AG10803 (cell line): ENCODE measurements at places on chromosomes 3 and 15.
A peak's percentile ranks its signal among the peaks of the same experiment; 100 is the strongest.

DNA sequence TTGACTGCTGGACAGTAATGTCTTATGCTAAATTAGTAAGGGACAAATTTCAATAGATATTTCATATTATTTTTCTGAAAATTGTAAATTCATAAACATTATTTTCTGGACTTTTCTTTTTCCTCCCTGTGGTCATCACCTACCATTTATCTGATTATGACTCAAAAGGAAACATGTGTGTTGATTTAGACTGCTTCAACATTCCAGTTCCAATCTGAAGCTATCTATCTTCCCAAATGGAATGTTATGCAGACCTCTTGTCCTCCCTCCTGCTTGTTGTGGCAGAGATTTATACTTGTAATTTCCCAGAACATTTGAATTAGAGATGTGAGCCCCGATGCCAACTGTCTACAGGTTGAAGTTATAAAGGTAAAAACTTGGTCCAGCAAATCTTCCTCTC lies 803.4 kb downstream of the TUSC7 start:
- peak; percentile 15 for DNase-seq

DNA sequence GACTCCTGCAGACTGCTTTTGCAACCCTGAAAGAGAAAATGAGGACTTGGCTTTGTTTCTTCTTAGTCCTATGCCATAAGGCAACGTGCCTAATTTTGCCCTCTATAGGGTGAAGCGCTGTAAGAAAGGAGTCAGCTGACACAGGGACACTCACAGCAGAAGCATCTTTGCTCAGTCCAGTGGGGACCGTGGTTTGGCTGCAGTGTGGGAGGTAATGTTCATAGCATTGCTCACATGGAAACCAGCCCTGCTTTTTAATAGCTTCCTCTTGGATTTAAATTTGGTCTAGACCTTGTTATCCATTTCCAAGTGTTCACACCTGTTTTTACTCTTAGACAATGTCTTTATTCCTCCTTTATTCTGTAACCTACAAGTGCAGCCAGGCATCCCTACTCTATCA lies 1032.1 kb downstream of the NTRK3 start:
- peak; percentile 55 for DNase-seq

DNA sequence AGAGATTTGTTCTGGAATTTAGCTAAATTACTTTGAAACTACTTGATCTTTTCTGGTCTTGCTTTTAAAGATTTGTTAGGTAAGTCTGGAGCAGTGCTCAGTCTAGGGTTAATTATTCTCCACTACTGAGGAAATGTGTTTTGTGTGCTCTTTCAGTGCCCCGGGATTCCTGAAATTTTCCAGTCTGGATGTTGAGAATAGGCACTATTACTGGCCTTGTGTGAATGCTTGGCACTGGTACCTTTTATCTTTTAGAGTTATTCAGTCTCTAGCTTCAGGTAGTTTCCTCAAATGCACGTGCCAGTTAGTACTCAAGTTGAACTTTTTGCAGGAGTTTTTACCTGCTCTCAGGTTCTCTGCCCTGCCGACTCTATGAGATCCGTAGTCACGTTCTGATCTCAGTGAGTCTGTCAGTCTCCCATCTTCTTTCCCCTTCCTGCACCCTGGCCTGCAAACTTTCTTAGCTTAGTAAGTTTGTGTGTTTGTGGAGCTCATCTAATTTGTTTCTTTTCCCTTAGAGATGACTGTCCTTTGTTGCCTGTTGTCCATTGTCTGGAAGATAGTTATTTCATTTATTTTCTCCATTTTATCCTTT lies 39.5 kb downstream of the TCF12 start:
- no peak for DNase-seq

- no peak for DNase-seq
These were observed 1.3 kb downstream of the FSIP1 start for GRCh38 chr15:39781147-39781966.

GRCh38 chr3:13461169-13462124 lies 18.7 kb upstream of the HDAC11 start:
- DNase-seq, result no peak

DNA sequence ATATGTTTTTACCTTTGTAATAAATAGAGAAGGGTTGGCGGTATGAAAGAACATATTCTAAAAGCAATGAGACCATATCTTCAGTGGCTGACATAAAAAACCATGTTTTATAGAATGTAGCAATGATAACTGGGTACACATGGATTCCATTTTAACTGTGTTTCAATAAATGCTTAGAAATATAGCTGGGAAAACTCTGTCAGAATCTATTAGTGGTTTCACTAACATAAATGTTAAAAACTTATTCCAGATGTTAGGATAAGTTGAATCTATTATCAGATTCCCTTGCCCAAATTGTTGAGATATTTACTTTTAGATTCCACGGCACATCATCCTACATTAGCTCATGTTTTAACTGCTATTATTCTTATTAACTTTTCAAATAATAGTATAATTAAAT lies 772.2 kb upstream of the ALCAM start:
- no peak for DNase-seq

GRCh38 chr3:51712963-51713362 lies 6.1 kb downstream of the GRM2 start:
- DNase-seq, result no peak

DNA sequence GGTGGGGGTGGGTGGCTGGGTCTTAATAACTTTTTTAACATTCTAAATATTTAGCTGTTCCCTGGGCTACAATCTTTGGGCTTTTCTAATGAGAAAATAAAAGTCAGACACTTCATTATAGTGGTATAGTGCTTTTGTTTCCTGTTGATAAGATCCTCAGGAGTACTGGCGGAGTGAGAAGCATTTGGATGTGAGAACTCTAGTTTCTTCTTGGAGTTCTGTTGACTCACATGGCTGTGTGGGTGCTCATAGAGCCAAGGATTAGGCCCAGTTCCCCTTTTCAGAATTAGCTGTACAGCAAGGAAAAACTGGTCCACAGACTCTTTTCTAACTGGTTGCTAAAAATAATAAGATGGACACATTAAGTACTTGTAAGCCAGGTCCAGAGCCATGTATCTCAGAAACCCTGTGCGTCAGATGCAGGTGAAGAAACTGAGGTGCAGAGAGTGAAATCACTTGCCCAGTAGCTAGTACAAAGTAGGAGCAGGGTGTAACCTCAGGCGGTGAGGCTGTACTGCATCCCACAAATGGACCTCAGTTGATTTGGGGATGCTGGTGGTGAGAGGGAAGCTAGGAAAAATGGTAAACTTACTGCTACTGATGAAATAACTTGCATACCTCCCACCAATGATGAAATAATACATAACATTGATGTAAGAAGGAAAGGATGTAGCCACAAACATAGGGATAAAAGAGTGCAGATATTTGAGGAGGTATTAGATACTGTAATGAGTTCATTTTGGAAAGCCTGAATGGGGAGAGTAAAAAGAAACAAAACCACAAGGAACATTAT lies 2.3 kb downstream of the ITPR1 start:
- no peak for DNase-seq

- DNase-seq, result no peak
These were observed 80.0 kb downstream of the SHOX2 start for GRCh38 chr3:158026236-158026635.

- no peak for DNase-seq
These were observed 25.3 kb upstream of the PIAS1 start for GRCh38 chr15:68028888-68029207.

DNA sequence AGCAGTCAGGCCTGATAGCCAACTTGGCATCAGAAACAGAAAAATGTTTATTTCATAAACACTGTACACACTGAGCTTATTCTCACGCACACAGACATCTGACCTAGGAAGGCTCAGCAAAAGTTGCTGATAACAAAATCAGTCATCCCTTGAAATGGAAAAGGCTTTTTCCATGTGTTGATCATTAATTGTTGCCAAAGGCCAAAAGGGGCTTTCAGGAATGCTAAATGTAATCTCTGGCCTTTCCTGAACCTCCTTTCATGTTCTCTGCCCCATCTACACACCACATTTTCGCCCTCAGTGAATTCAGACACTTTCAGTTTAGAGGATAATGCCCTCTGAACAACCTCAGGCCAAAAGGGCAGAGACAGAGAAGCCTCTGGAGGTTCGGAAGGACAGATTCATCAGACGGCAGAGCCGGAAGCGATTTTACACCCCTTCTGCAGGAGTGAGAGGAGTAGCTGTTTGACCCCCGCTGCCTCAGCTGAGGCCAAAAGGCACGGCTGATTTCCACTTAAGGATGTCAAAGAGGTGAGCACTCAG lies 14.5 kb downstream of the RTP4 start:
- DNase-seq, result no peak

GRCh38 chr3:40574661-40575060 lies 49.9 kb downstream of the ZNF621 start:
- DNase-seq, result peak; percentile 37

GRCh38 chr15:58361273-58361759 lies 70.5 kb upstream of the LIPC start:
- DNase-seq, result peak; percentile 96

DNA sequence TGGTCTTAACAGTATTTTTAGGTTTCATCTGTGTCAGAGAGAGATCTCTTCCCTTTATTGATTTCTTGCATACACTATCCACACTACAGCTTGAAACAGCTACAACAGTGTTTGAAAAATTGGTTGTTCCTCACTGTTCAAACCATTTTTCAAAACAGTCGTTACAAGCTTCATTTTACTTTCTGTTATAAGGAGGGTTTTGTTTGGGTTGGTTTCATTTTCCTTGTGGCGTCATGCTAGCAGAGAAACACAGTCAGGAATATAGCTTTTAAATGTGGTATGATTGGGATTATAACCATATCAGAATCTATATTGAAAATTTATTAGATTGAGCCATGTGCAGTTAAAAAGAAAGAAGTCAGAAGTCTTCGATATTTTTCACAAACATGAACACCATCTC lies 400.6 kb downstream of the ZBTB20 start:
- DNase-seq, result no peak

GRCh38 chr3:32872487-32873382 lies 54.9 kb downstream of the TRIM71 start:
- DNase-seq, result peak; percentile 31
